ENCODE measurements at places on chromosomes 16 and 17. TPM values are rescaled to one million over a fixed set of nuclear protein-coding genes. Genes with fewer than 3 reads are reported as not detected.

GRCh38 chr17:78727476-78728229 is 54.4 kb downstream of the CYTH1 start:
- no peak for DNase-seq

ARL6IP1 gene
- total RNA-seq = 19.3 TPM

DNA sequence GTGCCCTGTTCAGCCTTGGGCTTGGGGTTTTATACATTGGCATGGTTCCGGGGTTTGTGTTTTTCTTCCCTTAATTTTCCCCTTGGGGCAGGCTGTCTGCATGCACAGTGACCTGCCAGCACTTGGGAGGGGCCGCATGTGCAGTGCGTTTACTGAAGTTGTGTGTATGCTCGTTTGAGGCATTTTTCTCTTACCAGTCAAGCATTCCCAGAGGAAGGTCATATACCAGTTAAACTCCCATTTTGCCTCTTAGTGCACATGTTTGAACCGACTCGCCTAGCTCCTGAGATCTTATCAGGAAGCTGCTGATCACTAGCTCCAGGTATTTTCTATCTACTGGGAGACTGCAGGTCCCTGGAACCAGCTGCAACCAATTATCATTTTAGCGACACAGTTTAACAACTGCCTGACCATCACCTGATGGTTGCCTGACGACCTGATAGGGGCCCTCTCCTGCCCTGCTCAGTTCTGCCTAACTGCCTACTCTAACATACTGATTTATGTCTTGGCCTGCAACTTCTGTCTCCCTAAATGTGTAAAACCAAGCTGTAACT is 51.4 kb downstream of the MFSD11 start:
- no peak for DNase-seq

CTRB2 gene
- not detected for total RNA-seq

PERCC1 gene
- not detected for total RNA-seq

DNA sequence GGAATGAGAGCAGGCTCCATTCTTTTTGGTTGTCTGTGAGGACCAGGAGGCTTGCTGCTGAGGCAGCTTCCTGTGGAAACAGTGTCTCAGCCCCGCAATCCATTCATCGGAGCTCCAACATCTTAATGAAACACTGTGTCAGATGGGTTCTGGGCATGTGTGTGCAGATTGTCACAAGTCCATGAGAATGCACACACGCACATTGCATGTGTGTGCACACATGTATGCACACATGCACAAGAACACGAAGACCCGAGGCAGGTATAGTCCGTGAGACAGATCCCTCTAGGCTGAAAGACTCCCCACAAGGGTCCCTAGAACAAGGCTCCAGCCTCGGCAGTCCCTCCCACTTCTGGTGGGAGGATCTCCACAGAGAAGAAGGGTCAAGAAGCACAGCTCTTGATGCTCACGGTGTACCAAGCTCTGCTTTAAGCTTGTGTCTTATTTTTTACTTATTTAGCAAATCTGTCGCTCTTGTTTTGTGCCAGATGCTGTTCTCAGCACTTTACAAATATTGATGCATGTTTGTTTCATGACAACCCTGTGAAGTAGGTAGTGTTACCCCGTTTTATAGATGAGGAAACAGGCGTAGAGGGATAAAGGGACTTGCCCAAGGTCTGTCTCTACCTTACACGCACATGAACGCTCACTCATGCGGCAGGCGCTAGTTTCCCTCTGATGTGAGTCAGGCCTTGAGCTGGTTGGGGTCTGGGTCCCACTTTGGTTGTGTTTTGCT is 213.1 kb downstream of the SEC14L1 start:
- DNase-seq = no peak

TPSD1 gene
- total RNA-seq = not detected

Data from cardiac septum (tissue), 1 donor.